ENCODE measurements at places on chromosomes 1 and 21.

- DNase-seq = no peak
Measured at GRCh38 chr1:154874465-154874864, 4.4 kb upstream of the KCNN3 start.

- no peak for DNase-seq
Measured at GRCh38 chr1:160671603-160672517, 25.0 kb upstream of the SLAMF1 start.

DNA sequence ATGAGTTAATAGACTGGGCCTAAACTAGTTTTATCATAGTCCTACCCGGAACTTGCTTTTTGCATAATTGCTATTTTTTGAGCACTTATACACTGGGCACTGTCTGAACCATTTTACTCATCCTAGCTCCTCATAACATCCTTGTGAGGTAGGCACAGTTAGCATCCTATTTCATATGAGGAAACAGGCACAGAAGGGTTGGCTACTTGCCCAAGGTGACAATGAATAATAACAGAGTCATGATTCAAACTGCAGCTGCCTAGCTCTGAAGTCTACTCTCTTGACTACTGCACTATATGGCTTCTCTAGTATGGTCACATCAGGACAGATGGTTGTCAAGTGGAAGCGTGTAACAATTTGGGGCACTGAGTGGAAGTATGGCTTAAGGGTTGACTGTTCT, 18.2 kb upstream of the RC3H1 start:
- DNase-seq = no peak

- DNase-seq = no peak
Measured at GRCh38 chr21:44903050-44903685, 17.5 kb downstream of the ITGB2 start.

DNA sequence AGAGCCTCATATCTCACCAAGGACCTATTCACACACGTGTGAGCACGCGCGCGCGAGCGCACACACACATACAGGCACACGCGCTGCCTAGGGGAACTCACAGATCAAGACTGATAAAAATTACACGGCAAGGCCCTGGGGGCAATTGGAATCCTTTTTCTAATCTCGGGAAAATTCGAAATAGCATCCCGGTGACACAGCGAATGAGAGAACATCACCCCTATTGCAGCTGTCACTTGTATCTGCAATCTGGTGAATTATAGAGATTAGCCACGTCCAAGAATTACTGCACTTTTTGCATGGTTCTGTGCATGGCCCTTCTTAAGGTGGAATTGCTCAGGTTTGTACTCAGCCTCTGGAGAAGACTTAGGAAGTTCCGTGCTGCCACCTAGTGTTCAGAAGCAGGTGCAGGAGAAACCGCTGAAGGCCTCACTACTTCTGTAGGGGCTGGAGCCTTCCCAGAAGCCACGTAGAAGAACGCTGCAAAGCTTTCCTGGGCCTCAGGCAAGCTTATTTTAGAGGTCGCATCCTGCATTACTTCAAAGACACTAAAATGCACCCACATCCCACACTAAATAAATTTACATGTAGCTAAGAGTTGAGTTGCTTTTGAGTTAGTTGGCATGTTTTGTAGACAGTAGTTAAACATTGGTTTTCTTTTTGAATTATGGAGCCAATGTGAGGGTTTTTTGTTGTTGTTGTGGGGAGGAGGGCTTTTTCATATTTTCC, 229.2 kb upstream of the CAMK1G start:
- DNase-seq = peak; percentile 48

- no peak for DNase-seq
Measured at GRCh38 chr21:43020771-43021170, 46.4 kb downstream of the PKNOX1 start.

DNA sequence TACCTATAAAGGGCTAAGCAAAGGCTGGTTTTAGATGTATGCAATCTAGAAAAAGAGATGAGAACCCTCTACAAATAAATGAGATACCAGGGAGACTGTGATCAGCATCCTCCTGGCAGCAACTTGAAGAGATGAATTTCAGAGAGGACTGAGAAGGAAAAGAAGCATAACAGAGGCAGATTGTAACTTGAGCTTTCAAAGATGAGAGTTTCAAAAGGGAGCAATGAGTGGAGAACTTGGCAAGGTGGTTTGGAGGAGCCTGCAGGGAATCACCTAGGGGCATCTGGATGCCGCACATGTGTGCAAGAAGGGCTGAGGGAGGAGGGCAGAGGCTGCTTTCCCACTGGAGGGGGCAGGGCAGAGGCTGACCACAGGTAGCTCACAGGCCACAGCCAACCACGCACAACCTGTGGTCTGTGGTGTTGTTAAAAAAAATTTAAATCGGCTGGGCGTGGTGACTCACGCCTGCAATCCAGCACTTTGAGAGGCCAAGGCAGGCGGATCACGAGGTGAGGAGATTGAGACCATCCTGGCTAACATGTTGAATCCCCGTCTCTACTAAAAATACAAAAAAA, 50.2 kb downstream of the PCNX2 start:
- no peak for DNase-seq

GRCh38 chr21:45547545-45547900, 5.3 kb upstream of the SLC19A1 start:
- no peak for DNase-seq

- DNase-seq = no peak
Measured at GRCh38 chr1:29485096-29485925, 249.0 kb downstream of the PTPRU start.

DNA sequence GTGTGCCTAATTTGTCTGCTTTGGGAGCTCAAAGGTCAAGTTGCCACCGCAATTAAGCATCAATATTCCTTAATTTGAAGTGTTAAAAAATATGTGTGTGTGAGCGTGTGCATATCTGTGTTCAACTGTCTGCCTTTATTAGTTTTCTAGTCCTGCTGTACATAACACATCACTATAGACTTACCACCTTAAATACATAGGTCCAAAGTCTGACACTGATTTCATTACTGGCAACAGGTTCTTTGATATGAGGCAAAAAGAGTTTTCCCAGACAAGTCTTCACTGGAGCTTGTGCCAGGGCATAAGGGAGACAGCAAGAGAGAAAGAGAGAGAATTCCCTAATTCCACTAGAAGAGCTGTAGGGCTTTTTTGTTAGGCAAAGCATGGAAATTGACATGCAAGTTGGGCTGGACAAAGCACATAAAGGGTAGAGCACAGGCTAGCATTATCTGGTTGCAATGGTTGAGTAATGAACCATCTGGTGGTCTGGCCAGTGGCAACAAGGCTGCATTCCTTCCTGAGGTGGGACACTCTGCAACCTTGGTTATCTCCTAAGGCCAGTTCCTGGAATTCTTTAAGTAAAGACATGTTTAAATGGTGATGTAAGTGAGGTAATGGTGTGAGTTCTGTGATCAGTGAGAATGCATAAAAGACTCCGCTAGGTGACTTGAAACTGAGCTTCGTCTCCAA, 457.2 kb upstream of the ADAMTS5 start:
- DNase-seq = no peak

DNA sequence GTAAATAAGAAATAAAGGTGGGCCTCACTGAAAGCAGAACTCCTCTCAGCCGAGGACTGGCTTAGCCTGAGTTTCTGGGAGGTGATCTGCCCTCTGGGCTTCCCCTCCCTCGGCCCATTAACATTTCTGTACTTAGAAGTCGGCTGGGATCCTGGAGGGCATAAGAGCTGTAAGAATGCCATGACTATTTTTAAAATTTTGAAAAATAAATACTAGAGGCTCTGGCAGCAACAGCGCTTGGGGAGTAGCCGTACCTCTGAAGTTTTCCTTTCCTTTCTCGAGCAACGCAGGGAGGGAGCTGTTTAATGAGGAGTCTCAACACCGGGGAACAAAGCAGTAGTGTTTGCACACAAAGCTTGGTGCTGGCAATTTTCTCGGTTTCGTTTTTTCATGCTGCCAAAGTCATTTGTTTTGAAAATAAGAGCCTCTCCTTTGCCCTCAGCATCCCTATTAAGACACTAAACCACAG, 498.7 kb downstream of the SMYD3 start:
- no peak for DNase-seq

DNA sequence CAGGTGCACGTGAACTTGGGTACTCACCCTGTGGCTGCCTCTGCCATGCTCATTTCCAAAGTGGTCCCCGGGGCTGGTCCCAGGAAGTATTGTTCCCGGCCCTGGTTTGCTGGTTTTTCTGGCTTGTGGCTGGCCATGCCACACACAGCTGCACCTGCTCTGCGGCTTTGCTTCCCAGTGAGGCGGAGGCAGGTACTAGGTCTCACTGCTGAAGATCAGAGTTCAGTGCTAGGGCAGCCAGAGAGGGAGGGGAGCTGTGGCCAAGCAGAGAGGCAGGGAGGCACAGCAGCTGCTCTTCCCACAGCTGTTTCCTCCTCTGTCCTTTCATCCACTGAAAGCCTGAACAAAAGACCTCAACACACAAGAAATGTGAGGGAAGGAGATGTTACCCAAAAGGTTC, 30.5 kb downstream of the ENO1 start:
- no peak for DNase-seq

GRCh38 chr1:174433451-174433850, 14.3 kb upstream of the GPR52 start:
- DNase-seq = no peak

DNA sequence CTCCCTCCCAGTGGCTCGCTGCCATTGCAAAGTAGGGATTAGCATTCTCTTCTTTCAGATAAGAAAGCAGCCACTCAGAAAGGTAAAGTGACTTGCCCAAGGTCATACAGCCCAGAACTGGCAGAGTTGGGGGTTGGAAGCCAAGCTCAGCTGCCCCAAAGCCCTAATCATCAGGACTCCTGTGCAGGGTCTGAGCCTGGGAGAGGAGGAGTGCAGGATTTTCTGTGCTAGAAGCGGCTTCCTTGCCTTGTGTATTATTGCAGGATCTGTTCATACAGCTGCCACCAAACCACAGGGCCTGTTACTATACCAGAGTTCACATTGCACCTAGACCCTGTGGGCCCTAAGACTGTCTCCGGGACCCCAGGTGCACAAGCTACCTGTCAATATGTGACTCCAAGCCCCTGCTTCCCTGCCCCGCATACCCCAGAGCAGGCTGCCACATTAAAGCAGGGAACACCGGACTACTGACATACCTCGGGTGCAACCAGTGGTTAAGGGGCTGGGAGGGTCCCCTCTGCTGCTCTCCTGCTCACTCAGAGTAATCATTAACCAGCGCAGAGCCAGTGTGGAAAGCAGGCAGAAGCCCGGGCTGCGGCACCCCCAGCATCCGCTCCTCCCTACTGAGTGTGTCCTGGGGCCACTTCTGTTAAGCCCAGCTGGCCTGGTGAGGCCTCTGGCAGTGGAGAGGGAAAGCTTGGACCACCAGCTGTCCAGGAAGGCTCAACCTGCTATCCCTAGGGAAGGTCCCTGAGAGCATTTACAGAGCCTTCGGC, 15.8 kb downstream of the HSPG2 start:
- DNase-seq = no peak

DNA sequence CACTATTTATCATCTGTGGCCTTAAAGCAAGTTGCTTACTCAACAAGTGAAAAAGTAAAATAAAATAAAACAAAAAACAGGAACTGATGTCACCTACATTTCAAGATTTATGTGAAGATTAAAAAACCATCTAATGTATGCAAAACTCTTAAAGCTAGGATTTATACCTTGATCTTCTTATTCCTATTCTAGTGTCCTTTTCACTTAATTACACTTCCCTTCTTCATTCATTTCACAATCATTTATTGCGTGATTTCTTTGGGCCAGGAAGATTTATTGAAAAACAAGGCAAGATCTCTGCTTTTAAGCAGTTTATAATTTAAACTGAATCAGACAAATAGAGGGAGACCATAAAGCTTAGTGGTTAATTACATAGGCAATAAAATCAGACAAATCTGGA, 18.6 kb downstream of the PTGER3 start:
- DNase-seq = no peak

GRCh38 chr1:40711465-40712404, 20.2 kb downstream of the NFYC start:
- DNase-seq = no peak

GRCh38 chr1:204017032-204017431, 55.9 kb upstream of the SOX13 start:
- DNase-seq = no peak

DNA sequence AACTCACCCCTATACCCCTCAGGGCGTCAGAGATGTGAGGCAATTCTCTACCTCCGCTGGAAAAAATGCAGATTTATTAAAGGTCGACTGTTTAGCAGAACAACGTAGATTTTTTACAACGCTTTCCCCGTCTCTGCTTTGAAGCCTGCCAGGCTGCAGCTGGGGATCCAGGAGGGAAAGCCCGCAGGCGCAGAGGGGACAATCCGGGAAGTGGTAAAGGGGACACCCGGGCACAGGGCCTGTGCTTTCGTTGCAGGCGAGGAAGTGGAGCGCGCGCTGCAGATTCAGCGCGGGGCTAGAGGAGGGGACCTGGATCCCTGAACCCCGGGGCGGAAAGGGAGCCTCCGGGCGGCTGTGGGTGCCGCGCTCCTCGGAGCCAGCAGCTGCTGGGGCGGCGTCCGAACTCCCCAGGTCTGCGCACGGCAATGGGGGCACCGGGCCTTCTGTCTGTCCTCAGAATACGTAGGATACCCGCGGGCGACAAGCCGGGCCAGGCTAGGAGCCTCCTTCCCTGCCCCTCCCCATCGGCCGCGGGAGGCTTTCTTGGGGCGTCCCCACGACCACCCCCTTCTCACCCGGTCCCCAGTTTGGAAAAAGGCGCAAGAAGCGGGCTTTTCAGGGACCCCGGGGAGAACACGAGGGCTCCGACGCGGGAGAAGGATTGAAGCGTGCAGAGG, 5.5 kb downstream of the SIM2 start:
- no peak for DNase-seq

- DNase-seq = no peak
Measured at GRCh38 chr1:89943846-89944781, 50.8 kb upstream of the ZNF326 start.

GRCh38 chr1:54290506-54291184, 90.7 kb downstream of the MRPL37 start:
- DNase-seq = no peak

DNA sequence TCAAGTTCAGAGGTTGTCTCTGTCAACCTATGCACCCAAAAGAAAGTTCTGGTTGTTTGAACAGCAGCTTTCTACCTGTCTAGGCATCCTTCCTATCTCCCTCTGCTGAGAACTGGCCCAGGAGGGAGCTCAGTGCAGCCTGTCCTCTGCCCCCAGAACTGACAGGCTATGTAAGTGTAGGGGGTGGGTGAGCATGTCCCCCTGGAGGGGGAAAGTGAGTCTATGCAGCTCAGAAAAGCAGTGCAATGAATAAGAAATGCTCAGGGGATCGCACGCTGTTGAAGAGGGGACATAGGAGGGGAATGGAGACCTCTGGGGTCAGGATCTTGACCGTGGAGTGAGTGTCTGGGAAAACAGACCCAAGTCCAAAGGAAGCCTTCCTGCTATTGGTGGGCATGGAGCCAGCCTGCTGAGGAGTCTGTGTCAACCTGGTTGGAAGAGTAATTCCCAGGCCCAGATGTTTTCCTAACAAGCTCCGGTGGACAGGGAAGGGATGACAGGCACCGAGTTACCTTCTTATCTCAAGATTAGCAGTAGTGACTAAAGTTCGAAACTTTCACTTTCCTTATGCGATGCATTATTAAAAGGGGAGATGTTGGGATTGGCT, 26.1 kb upstream of the FHAD1 start:
- DNase-seq = no peak

GRCh38 chr1:39842030-39842678, 41.1 kb downstream of the TRIT1 start:
- no peak for DNase-seq

- DNase-seq = no peak
Measured at GRCh38 chr1:221994939-221995338, 253.1 kb upstream of the DUSP10 start.

All from CD4-positive, alpha-beta T cell treated with Interleukin-17A for 1 hour (primary cell).